Motor neuron (in vitro differentiated cells): ENCODE measurements at places on chromosomes 3 and 15.

- ATAC-seq, result no peak
Measured at GRCh38 chr15:52224211-52224610, 33.0 kb upstream of the GNB5 start.

GRCh38 chr3:113771993-113772392 is 25.2 kb downstream of the ATP6V1A start:
- ATAC-seq, result no peak

DNA sequence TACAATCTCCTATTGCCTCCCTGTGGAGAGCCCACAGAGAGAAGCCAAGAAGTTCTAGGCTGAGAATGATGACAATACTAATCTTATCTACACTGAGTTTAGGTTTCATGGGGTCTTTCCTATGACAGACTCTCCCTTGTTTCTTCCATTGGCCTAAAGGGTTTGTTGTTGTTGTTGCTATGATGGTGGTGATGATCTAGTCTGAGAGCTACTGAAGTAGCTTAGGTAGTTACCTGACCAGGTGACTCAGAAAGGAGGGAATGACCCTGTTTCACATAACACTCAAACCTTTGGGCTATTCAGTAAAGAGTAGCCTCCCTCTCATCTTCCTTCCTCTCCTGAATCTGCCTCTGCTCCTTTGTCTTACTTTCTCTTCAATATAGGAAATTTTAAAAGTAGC is 170.2 kb downstream of the GMNC start:
- no peak for ATAC-seq

DNA sequence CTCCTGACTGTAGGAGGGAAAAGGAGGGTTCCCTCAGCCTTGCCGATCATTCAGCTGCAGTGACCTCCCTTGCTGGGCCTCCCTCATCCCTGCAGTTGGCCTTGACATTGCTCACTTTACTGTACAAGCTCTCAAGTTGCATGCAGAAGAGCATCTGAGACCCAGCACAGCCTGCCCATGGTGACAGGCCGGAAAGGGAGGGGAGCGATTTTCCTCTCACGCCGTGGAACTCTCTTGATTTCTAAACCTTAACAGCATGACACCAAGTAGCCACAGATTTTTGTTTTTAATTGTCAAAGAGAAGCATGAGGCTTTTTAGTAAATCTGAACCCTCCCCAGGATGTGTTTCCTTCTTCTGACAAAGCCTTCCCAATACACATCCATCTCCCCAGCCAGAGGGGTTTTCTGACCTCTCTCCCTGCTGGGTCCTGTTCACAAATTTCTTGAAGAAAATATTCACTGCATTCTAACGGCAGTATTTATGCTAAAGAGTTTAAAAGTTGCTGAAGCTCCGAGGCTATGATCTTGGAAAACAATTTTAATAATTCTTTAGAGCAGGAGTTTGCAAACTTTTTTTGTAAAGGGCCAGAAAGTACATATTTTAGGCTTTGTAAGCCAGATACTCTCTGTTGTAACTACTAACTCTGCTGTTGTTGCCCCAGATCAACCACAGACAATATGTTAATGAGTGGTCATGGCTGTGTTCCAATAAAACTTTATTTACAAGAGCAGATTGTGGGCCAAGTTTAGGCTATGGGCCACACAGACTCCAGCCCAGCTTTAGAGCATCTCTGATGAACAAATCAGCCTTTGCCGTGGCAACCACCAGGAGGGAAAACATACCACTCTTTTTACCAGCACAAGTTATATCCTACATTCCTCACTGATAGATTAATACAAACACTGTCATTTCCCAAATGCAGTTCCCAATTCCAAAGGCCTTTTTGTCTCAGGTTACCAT is 34.8 kb downstream of the LMCD1 start:
- no peak for ATAC-seq

- ATAC-seq, result peak; percentile 99
Measured at GRCh38 chr3:36707623-36708409, 56.5 kb downstream of the DCLK3 start.

DNA sequence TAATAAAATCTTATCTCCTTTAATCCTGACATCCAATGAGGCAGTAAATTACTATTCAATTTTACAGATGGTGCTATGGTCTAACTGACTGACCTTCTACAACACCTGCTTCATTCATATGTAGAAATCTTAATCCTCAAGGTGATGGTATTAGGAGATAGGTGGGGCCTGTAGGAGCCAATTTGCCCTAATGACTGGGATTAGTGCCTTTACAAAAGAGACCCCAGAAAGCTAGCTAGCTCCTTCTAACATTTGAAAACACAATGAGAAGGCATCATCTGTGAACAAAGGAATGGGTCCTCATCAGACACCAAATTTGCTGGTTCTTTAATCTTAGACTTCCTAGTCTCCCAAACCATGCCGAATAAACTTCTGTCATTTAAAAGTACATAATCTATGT is 137.4 kb upstream of the UBP1 start:
- no peak for ATAC-seq

GRCh38 chr15:101447168-101447533 is 42.4 kb downstream of the PCSK6 start:
- ATAC-seq, result no peak

GRCh38 chr3:30982416-30983075 is 88.1 kb upstream of the GADL1 start:
- ATAC-seq, result no peak

DNA sequence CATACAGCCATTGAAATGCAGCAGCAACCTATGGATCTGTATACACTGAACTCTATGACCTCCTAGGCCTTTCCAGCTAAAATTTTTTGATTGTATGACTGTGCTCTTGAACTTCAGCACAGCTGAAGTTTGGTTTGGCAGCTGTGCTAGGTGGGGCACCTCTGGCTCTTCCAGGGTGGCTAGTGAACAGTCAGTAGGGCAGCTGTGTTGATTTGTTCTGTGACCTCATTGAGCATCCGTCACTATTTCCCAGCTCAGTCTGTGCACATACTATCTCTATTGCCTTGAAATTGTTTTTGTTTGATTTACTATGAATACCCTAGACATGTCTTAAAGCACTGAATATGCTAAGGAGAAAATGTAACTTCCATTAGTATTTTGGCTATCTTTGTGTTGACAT is 363.2 kb upstream of the NAALADL2 start:
- ATAC-seq, result no peak

DNA sequence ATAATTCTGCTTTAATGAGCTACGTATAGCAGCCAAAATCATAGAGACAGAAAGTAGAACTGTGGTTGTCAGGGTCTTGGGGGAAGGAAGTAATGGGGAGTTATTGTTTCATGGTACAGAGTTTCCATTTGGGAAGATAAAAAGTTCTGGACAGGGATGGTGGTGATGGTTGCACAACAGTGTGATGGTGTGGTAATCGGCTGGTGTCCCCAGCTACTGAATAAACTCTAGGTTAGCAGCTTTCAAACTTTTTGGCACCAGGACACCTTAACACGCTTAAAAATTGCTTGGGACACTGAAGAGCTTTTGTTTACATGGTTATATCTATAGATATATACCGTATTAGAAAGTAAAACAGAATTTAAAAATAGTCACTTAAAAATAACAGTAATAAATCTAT is 166.0 kb downstream of the NEK11 start:
- ATAC-seq, result no peak

- no peak for ATAC-seq
Measured at GRCh38 chr15:70528816-70529215, 234.5 kb downstream of the UACA start.

- ATAC-seq, result peak; percentile 59
Measured at GRCh38 chr3:134299185-134299887, 48.7 kb upstream of the RYK start.

DNA sequence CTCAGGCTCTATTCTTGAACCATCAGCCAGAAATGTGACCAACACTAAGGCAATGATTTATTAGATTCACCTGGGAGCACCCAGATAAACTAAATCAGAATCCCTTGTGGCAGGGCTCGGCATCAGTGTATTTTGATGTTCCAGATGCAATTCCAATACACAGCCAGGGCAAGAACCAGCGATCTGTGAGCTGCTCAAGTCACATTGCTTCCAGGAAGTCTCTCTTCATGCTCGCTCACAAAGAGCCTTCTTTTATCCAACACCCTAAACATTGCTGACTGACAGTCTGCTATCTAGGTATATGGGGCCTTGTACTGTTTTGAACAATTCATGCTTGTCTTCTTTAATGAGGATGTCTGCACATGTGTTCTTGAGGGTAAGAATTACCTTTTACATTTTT is 40.9 kb upstream of the GOLGA8J start:
- no peak for ATAC-seq

GRCh38 chr3:186361762-186362536 is at the start of gene DGKG:
DGKG (minus strand) TSS chr3:186362234; CDS start chr3:186320459, 41,775 bp downstream.
- ATAC-seq, result peak; percentile 78

DNA sequence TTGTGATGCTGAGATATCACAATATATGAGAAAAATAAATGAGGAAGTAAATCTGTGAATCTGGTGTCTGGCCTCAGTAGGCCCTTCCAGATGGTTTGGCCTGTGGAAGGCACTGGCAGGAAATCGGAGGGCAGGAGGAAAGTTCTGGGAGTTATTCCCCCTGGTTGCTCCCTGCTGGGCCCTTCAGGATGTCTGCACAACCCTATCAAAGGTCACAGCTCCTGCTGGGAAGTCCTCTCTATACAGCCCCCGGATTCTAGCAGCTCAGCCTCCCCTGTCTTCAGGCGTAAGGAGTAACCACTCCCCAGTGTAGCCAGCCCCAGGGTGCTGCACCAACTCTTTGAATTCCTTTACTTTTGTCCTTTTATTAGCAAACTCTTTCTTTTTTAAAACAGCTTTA is 56.2 kb downstream of the WNT7A start:
- no peak for ATAC-seq

GRCh38 chr3:151322511-151322910 is 5.9 kb upstream of the GPR87 start:
- no peak for ATAC-seq

GRCh38 chr3:15032650-15033049 is 32.5 kb downstream of the MRPS25 start:
- no peak for ATAC-seq

GRCh38 chr15:41839781-41840491 is 1.3 kb downstream of the PLA2G4B start:
- ATAC-seq, result no peak

- ATAC-seq, result no peak
Measured at GRCh38 chr15:45183511-45183910, 4.3 kb downstream of the SHF start.

DNA sequence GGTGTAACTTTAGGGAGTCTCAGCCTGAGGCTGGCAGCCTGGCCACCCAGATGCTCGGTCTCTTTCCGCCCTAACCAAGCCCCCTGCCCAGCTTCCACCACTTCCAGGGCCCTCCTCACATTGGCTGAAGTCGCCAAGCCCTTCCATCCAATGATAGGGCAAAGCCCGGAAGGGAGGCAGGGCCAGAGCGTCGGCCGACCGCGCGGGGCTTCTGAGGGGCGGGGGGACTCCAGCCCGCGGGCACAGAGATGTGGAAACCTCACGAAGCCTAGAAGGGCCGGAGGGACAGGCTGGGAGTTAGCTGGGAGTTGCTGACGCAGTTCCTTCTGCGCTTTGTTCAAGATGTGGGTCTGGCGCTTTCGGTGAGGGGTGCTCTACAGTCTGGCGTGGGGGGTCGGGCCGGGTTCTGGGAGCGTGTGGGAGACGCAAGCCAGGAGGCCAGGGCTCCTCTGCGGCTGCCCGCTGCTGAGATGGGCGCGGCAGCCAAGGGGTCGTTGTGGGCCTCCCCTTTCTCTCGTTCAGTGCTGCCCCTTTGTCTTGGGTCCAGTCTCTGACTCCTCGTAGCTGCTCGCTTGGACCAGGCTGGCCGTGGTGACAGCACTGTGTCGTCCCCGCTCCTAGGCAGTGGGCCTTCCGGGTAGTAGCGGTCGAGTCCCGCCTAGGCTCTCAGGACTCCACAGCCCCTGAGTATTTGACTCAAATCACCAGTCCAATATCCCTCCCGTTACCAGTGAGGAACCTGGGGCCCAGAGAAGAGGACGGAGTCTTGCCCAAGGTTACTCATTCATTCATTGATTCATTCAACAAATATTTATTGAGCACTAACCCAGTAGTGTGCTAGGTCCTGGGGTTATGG is at the start of gene ZNF660:
Gene ZNF660 (plus strand): TSS at position 319 of the 856 bp plus-strand sequence. CDS start 9,230 bp downstream, outside the sequence.
- peak; percentile 97 for ATAC-seq

- peak; percentile 82 for ATAC-seq
Measured at GRCh38 chr3:197791113-197791891, at the start of gene LRCH3. LRCH3 (plus strand) TSS chr3:197791254; CDS start chr3:197791279, 25 bp downstream.

DNA sequence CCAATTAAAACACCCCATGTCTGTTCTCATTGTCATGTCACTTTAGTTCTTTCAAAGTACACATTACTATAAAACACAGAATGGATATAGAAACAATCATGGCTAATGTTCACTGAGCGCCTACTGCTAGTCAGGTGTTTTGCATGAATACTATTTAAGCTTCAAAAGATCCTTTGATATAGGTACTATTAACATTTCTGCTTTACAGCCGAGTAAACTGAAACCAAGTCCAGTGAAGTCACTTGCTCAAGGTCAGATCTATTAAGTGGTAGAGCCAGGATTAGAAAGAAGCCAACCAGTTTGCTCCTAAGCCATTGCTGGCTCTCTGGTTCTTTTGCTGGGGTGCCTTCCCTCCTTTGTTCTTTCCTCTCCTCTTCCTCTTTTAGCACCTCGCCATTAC is 32.4 kb upstream of the NMNAT3 start:
- ATAC-seq, result no peak

- ATAC-seq, result no peak
Measured at GRCh38 chr3:171129827-171130226, 103.3 kb upstream of the SLC2A2 start.

- ATAC-seq, result peak; percentile 71
Measured at GRCh38 chr3:123372686-123373473, 76.0 kb downstream of the ADCY5 start.

GRCh38 chr3:196237203-196237602 is 20.9 kb downstream of the SLC51A start:
- peak; percentile 83 for ATAC-seq

GRCh38 chr15:67885175-67885523 is 45.3 kb upstream of the RNU6-1 start:
- ATAC-seq, result no peak

DNA sequence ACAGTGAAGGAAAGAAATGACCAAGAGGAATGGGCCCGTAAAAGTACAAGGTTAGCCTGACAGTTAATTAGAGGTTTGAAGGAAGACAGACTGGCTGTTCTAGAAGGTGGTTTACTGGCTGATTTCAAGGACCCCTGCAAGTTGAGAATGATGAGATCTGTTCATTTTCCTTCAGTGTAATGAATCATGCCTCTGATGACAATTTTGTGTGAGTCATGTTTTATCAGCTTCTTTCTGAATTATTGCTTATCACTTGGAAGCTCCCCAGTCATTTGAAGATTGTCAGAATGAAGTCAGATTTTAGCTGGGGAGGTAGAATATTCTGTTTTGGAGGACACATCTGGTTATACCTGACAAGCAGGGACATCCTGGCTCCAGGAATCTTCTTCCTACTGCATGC is 50.6 kb downstream of the DRD3 start:
- peak; percentile 60 for ATAC-seq

- no peak for ATAC-seq
Measured at GRCh38 chr15:88788036-88788435, 15.2 kb upstream of the ACAN start.

- no peak for ATAC-seq
Measured at GRCh38 chr15:60179786-60180391, 175.8 kb downstream of the FOXB1 start.

DNA sequence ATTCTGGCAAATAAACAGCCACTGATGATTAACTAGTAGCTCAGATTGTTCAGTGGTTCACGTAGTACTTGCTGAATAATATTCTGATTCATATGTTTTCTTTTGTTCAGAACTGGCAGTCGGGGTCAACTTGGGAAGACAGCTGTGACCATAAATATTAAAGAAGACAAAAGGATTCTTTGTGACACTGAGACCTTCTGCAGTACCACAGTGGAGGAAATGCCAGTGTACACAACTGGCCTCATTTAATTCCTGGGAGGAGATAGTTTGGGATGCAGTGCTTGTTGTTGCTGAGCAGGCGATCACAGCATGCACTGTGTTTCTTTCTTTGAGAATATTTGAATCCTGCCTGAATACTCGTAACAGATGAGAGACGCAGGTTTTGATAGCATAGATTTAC is 26.7 kb upstream of the MCF2L2 start:
- peak; percentile 75 for ATAC-seq
